ENCODE measurements at places on chromosomes 2 and 18. TPM values are rescaled to one million over a fixed set of nuclear protein-coding genes. Genes with fewer than 3 reads are reported as not detected.

DNA sequence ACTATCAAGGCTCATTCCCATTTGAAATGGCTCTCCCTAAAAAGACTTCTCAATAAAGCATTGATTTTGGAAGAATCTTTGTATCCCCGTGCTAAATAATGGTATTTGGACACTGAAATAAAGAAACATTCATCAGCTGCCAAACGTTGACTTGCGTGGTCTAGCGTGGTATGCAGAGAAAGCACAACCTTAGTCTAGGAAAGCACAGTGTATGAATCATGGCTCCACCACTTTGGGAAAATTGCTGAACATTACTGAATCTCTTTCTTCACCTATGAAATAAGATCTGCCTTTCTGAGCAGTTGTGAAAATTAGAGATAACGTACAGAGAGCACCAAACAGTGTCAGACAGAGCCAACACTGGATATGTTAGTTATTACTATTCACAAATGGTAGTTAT lies 353.9 kb downstream of the SS18 start:
- H3K36me3 ChIP-seq, result no peaks in the 10 kb centered on the region
- H3K4me1 ChIP-seq, result no peaks in the 10 kb centered on the region
- no peak overlapping the region for H3K27ac ChIP-seq

DNA sequence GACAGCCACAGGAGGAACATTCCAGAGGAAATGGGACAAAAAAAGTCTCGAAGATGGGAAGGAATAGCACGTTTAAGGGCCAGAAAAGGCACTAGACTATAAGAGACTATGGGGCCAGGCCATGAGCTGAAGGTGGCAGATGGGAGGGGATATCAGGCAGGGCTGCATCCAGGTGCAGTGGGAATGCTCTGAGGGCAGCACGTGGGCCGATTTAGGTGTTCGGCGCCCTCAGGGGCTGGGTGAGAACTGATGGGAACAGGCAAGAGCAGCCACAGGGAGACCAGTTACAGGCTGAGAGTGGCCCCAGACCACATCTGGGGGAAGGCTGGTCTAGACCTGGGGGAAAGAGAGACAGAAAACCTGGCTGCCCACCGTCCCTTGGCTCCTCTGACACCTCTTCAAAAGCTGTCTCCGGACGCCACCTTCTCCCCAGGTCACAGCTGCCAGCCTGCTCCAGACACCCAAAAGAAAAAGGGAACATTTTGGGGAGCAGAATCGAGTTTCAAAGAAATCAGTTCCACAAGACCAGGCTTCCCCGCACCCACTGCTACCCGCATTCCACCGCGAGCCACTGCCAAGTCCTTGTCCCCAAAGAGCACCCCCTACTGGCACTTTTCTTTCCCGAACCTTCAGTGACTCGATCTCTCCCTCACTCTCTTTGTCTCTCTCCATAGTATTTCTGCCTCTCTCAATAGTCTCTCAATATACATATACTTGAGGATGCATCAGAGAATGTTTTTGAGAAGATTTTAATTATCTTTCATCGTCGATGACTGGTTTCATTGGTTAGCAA lies 190.1 kb upstream of the AGAP1 start:
- no peak overlapping the region for H3K27ac ChIP-seq
- no peaks in the 10 kb centered on the region for H3K4me1 ChIP-seq
- no peak for DNase-seq
- no peak overlapping the region for H3K4me3 ChIP-seq
- H3K36me3 ChIP-seq, result no peaks in the 10 kb centered on the region
- peaks cover 35% of the 10 kb centered on the region for H3K27me3 ChIP-seq

- H3K36me3 ChIP-seq, result peaks cover 2% of the 10 kb centered on the region
- no peak overlapping the region for H3K4me3 ChIP-seq
- DNase-seq, result no peak
- no peak overlapping the region for H3K27ac ChIP-seq
- H3K4me1 ChIP-seq, result peaks cover 11% of the 10 kb centered on the region
- no peaks in the 10 kb centered on the region for H3K27me3 ChIP-seq
These were observed 39.1 kb downstream of the FAM98A start for GRCh38 chr2:33560017-33560416.

- no peak for DNase-seq
- H3K36me3 ChIP-seq, result no peaks in the 10 kb centered on the region
- no peaks in the 10 kb centered on the region for H3K4me1 ChIP-seq
- H3K4me3 ChIP-seq, result no peak overlapping the region
- H3K27me3 ChIP-seq, result no peaks in the 10 kb centered on the region
These were observed 1218.5 kb downstream of the SUCLG1 start for GRCh38 chr2:83240611-83241010.

DNA sequence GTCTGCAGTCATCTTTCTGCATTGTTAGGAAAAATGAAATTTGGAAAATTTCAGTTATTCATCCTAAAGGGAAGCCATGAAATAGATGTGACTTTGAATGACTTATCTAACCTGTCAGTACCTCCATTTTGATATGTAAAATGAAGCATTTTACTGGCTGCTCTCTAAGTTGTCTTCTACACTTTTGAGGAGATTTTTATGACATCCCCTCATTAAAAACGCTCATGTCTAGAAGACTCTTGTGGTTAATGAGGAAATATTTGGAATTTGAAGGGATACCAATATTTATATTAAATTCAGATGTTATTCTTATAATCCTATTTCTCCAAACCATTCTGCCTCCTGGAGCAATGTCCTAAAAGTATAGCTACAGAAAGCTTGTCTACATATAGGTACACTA lies 73.8 kb upstream of the THUMPD2 start:
- H3K4me3 ChIP-seq, result no peak overlapping the region
- H3K27ac ChIP-seq, result no peak overlapping the region
- H3K4me1 ChIP-seq, result peaks cover 3% of the 10 kb centered on the region
- no peak for DNase-seq
- H3K27me3 ChIP-seq, result peaks cover 36% of the 10 kb centered on the region
- H3K36me3 ChIP-seq, result peaks cover 2% of the 10 kb centered on the region

GRCh38 chr2:158497486-158497885 lies 40.7 kb downstream of the PKP4 start:
- peaks cover 17% of the 10 kb centered on the region for H3K4me1 ChIP-seq
- DNase-seq, result no peak
- H3K36me3 ChIP-seq, result peaks cover 2% of the 10 kb centered on the region

GRCh38 chr2:232674491-232674890 lies 22.6 kb upstream of the GIGYF2 start:
- peaks cover 2% of the 10 kb centered on the region for H3K36me3 ChIP-seq
- no peak overlapping the region for H3K27ac ChIP-seq
- DNase-seq, result no peak

DNA sequence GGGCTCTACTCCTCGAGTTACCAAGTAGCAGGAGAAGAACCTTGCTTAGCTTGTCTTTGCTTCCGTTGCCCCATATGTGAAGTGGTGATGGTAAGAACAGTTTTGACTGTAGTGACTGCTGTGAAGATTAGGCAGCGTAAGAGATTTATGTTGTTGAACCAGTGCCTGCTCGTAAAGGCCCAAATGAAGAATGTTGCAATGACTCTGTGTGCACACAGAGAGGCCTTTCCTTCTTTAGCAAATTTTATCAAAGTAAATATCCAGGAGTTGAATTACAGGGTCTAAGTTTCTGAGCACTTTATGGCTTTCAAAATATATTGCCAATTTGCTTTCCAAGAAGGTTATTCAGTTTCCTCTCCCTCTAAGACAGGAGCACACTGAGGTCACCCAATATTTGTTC lies 14.5 kb downstream of the NTSR2 start:
- DNase-seq, result no peak
- no peak overlapping the region for H3K27ac ChIP-seq
- H3K4me1 ChIP-seq, result no peaks in the 10 kb centered on the region

GRCh38 chr2:135931776-135932443 lies 53.5 kb downstream of the DARS1 start:
- no peak for DNase-seq
- H3K36me3 ChIP-seq, result peaks cover 2% of the 10 kb centered on the region
- H3K27me3 ChIP-seq, result no peaks in the 10 kb centered on the region
- no peak overlapping the region for H3K4me3 ChIP-seq
- peaks cover 9% of the 10 kb centered on the region for H3K4me1 ChIP-seq
- H3K27ac ChIP-seq, result peak overlapping the region; percentile 21

DNA sequence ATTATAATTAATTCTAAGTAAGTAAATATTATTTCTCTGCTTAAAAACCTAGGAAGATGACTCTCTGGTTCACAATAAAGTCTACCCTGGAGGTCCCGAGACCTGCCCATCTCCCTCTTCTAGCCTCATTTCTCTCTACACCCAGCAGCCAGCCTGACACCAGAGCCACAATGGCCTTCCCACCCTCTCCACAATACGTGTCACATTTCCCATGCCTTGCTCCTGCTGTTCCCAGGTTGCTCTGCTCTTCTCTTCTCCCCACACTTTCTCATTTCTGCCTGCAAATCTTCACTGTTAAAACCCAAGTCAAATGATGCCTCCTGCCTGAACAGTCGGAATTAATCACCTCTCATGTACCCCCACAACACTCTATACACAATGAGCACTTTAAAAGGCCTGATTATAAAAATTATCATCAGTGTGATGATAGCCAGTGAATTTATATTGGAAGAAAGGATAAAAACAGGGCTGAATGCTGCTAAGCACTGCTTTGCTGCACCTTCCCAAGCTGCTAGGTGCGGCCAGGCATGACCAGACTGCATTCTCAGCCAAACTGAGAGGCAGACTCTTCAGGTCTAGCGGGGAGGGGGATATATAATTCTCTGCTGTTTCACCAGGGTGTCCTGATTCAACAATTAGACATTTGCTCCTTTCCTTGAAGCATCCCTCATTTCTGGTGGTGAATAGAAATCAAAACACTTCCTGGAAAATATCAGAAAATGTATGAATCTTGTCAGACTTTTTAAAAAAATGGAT lies 160.6 kb downstream of the DTNA start:
- H3K4me1 ChIP-seq, result no peaks in the 10 kb centered on the region
- H3K4me3 ChIP-seq, result no peak overlapping the region
- no peak overlapping the region for H3K27ac ChIP-seq
- no peaks in the 10 kb centered on the region for H3K36me3 ChIP-seq

DNA sequence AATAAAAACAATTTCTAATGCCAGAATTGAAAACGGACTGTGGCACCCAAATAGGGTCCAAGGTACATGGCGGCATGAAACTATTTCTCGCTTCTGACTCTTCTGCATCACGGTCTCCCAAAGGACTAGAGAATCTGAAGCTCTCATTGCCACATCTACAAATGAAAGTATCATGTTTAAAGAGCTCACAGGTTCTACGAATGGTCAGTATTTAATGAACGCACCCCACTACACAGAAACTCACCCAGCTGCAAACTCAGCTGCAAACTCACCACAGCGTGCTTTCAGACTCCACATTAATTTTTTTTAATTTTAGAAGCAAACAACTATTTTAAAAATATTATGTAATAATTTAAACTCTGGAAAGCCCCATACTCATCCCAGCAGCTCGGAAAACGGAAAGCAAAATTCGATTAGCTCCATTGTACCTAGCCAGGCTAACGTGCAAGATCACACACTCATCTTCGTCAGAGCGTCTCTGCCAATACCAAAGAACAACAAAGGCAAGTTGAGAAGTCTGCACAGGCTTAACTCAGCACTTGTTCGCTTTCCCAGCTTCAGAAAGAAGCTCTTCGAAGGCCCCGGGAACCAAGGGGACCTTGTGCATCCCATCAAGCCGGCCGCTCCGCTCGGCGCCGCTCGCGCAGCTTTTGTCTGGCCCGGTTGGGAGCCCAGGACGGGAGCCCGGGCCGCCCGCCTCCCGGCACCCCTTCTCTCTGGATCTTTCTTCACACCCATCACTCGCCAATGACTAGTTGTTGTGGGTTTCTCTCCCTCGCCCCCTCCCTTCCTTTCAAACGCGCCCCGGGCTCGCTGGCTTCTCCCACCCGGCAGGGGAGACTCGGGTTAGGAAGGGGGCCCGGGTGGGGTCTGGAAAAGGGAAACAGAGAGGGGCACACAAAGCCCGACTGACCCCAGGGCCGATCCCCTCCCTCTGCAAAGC lies 785 bp downstream of the CLASP1 start:
- H3K27ac ChIP-seq, result peak overlapping the region; percentile 100
- H3K4me3 ChIP-seq, result peak overlapping the region; percentile 98
- H3K4me1 ChIP-seq, result peaks cover 49% of the 10 kb centered on the region
- peak; percentile 20 for DNase-seq
- peaks cover 8% of the 10 kb centered on the region for H3K36me3 ChIP-seq

GRCh38 chr2:173986805-173987204 lies 21.6 kb upstream of the SP3 start:
- H3K36me3 ChIP-seq, result peaks cover 2% of the 10 kb centered on the region
- no peak overlapping the region for H3K27ac ChIP-seq
- H3K27me3 ChIP-seq, result peaks cover 38% of the 10 kb centered on the region

GRCh38 chr2:59239146-59239545 lies 998.0 kb upstream of the FANCL start:
- H3K36me3 ChIP-seq, result no peaks in the 10 kb centered on the region
- H3K27ac ChIP-seq, result no peak overlapping the region
- no peaks in the 10 kb centered on the region for H3K27me3 ChIP-seq

DNA sequence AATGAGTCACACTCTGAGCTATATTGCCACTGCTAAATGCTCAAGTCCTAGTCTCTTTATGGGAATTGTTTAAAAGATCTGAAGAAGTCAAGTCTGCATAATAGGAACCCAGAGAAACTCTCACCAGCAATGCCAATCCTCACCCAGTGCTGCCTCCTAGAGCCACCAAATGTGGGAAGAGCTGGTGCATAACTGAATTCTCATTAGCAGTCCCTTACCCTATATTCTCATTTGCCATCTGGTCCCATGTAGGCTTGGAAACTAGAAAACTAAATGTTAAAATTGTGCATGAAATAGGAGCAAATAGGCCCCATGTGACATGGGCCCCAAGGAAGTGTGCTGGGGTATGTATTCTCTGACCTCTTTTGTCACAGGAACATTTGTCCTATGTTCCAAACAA lies 224.4 kb upstream of the SMAD2 start:
- no peak overlapping the region for H3K27ac ChIP-seq
- peaks cover 6% of the 10 kb centered on the region for H3K4me1 ChIP-seq
- H3K36me3 ChIP-seq, result peaks cover 2% of the 10 kb centered on the region
- DNase-seq, result no peak
- no peak overlapping the region for H3K4me3 ChIP-seq
- H3K27me3 ChIP-seq, result peaks cover 45% of the 10 kb centered on the region

- DNase-seq, result no peak
- H3K27me3 ChIP-seq, result no peaks in the 10 kb centered on the region
- no peak overlapping the region for H3K4me3 ChIP-seq
- no peaks in the 10 kb centered on the region for H3K4me1 ChIP-seq
These were observed 67.7 kb upstream of the GATA6 start for GRCh38 chr18:22101731-22102130.

Gene RBKS
- total RNA-seq, result 8.2 TPM

Gene REG1B
- not detected for total RNA-seq

Gene AAMP
- 46.8 TPM for total RNA-seq

Gene RNF152
- total RNA-seq, result 2.1 TPM

Gene VWA3B
- not detected for total RNA-seq

Gene OTOF
- 0.50 TPM for total RNA-seq

Gene SLC11A1
- total RNA-seq, result 2.7 TPM
